Cerebellar nuclear complex (tissue), 1 donor: ENCODE measurements at places on chromosomes 12 and 14.

- peak; percentile 56 for DNase-seq
These were observed at the start of gene C2CD5 for GRCh38 chr12:22544038-22544979. TSS of gene C2CD5 (minus strand) at chr12:22544542. CDS start at chr12:22544150, 392 bp downstream.

DNA sequence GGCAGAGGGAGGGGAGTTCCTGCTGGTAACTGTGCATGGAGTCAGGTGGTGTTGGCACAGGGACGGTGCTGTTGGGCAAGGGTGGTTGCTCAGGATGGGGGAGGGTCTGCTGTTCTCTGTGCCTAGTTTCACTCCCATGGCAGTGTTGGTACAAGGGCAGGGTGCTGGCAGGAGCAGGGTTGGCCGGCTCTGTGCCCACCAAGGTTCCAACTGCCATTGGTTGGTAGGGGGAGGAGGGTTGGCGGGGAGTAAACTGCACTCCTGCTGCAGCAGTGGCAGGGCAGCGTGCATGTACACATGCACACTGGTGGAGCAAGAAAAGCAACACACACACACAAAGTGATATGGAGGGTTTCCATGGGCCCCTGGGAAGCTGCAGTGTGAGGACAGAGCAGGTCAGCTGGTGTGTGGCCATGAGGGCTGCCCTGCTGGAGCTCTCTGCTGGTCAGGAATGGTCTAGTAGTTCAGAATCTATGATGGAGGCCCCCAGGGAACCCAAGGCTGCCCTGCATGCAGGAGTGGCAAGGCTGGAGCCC lies 269.9 kb upstream of the MGAT4C start:
- no peak for DNase-seq

DNA sequence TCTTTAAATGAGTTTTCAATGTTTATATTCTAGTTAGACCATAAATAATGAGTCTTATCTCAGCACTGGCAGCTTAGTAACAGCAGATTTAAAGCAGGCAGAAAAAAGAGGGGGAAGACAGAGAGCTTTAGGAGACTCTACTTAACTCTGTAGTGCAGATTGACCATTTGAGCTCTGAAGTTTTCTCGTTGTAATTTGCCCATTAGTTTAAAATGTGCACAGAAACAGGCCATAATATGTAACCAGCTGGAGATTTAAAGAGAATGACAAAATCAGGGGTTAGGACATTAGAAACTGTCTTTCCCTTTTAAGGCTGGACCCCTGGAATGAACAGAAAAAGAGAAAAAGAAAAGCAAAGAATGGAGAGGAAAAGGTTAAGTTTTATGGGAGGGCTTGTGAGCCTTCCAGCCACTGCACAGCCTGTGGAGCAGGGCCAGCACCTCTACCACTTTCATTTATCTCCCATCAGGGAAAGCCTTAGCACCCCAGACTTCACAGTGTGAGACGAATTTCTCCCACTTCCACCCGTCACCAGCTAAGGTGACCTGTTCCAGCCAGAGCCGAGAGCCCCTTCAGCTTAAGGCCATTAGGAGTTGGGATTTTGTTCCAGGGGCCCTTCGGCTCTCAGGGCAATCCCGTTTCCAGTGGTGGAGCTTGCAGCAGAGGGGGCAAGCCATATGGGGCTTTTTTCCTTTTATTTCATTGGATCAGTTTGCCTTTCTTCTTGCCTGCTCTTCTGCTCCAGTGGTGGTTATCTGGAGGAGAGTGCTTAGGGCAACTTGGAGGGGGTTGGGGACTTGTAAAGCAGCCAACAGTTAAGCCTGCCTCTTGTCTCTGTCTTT lies 8.0 kb downstream of the IL22 start:
- no peak for DNase-seq

DNA sequence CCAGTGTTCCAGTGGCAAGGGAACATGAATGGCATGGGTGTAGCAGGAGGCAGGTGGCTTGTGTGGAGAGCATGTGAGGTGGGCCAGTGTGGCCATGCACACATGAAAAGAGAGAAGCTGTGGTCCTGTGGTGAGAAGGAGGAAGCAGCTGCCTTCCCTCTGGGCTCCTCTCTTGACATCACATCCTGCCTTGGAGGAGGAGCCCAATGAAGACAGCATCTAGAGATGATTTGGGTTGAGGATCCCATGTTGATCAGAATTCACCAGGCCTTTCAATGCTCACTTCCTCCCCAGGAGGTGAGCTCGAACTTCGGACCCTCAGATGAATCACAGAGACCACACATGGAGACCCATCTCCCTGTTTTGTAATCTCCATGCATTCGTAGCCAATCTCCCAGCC lies 82.6 kb downstream of the LRRC74A start:
- no peak for DNase-seq

DNA sequence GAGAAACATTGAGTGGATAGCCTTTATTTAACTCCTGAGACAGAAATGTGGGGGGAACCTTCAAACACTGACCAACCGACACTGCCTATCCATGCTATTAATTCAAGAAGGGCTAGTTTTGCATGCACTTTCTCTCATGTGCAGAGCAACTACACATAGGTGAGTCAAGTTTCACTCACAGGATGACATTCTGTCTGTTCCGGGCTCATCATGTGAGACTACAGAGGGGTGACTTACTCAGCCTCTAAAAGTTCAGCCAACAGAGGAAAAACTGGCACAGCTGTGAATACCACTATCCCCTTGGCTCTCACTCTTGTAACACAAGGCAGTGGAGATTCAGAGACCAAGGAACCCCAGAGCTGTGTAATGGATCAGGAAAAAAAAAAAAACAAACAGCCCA lies 13.3 kb downstream of the BEST3 start:
- DNase-seq, result no peak

DNA sequence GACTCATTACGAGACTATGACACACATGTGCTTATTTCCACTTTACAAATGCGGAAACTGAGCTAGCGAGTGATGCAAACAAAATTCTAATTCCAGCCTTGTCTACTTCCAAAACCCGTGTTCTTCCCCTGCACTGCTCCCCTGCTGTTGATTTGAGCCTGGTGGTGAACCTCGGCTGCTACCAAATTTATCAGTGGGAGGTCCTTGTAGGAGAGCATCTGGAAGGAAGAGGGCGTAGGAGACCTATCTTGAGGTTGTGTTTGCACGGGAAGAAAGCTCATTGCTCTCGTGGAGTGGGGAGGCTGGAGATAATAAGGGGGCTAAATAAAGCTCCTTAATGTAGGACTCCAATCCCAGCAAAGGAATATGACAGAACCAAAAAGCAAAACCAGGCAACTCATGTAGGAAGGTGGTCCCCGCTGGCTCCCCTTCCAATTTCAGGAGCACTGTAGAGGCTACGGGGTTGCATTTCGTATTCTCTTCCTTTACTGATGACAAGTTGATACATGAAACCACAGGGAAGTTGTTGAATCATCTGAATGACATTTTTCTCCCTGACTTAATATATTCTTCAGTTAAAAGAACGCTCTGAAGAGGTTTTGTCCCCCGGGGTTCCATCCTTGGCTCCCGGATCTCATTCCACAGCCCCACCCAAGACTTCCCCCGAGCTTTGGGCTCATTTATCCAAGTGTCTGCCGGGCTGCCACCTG lies 52.6 kb downstream of the FZD10 start:
- DNase-seq, result no peak

- DNase-seq, result no peak
These were observed 15.3 kb upstream of the ADSS1 start for GRCh38 chr14:104708606-104709268.

- no peak for DNase-seq
These were observed 163.5 kb downstream of the AACS start for GRCh38 chr12:125228519-125229260.

- DNase-seq, result no peak
These were observed 10.7 kb downstream of the KANSL2 start for GRCh38 chr12:48671231-48671856.

- no peak for DNase-seq
These were observed 22.4 kb upstream of the LRRC10 start for GRCh38 chr12:69633061-69633460.

DNA sequence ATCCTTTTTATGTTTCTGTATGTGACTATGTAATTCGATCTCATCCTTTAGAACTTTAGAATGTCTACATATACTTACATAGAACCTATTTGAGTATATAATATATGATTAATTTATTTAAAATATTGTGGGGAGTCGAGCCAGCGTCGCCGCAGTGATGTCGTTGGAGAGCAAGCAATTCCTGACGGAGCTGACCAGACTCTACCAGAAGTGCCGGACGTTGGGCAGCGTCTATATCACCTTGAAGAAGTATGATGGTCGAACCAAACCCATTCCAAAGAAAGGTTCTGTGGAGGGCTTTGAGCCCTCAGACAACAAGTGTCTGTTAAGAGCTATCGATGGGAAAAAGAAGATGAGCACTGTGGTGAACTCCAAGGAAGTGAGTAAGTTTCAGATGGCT lies 6.4 kb upstream of the CD27 start:
- no peak for DNase-seq

- DNase-seq, result no peak
These were observed 466.9 kb upstream of the STXBP6 start for GRCh38 chr14:25516838-25517237.

DNA sequence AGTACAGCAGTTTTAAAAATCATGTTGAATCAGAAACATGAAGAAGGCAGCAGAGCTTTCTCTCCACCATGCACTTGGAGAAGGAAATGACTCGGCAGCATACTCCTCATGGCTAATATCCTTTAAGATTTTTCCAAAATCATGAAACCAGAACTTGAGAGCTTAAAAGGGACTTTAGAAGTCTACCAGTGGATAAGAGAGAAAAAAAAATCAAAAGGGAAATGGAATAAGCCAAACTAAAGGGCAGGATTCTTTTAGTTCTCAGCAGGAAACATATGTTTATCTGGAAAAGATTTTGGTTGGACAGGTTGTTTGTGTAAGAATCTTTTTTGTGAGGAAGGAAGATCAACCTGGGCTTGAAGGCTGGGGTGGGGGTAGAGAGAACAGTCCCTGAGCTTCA lies 111.8 kb downstream of the PRKCH start:
- no peak for DNase-seq

DNA sequence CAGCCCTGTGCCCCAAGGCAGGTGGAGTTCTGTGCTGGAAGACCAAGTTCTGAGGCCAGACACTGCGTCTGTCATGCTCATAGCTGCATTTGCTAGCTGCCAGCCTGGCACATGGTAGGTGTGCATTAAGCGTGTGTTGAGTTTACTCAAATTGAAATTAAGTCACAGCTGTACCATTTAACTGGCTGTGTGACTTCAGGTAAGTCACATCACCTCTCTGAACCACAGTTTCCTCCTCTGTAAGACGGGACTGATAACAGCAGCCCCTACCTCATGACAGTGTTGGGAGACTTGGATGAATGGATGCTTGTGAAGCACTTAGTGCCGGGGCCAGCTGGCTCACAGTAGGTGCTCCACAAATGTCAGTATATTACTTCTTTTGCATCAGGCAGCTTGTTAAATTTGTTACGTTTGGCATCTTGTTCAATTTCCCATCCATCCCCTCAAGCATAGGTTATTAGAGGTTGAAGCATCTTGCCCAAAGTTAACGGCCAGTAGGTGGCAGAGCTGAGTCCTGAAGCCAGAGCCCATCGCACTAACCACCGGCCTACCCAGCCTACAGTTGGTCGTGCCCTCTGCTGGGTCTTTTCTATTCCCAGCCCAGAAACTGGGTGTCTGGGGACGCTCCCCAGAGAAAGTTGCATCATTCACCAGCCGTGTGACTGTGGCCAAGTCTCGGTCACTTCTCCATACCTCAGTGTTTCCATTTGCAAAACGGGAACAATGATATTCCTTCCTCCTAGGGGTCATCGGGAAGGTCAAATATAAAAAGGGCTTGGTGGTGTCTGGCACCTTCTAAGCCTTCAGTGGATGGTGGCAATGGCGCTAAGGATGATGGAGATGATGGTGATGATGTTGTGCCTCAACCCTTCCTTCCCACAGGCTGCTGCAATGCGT lies 4.5 kb downstream of the DAO start:
- DNase-seq, result no peak

DNA sequence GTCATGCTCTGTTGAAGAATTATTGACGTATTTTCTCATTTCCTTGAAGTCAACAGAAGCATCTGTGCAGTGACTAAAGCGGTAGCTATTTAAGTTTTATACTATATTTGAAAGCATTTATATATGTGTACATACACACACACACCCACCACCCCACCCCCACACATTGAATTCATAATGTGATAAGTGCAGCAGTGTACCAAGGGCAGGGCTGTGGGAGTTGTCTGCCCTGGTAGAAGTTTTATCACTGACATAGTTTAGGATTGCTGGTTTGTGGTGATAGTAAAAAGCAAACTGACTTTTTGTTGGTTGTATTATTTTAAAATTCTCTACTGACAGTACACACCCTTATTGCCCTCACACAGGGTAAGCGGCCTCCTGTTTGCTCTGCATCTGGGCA lies 39.1 kb downstream of the GAS2L3 start:
- no peak for DNase-seq

GRCh38 chr12:112907415-112908157 lies 824 bp downstream of the OAS1 start:
- DNase-seq, result no peak

DNA sequence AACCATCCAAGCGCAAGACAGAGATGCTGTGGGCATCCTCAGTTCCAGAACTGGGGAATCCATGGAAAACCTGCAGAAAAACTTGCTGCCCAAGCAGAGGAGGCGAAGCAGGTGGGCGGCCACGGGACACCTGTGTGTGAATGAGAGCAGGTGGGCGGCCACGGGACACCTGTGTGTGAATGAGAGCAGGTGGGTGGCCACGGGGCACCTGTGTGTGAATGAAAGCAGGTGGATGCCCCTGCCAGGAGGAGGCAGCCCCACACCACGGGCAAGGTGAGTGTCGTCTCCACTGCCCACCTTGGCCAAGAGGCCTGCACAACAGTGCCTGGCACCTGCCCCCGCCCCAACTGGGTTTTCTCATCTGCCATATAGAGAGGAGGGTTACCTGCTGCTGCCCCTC lies 59.2 kb downstream of the GSC start:
- no peak for DNase-seq

- DNase-seq, result no peak
These were observed 426.2 kb downstream of the IPO8 start for GRCh38 chr12:30269496-30269895.

DNA sequence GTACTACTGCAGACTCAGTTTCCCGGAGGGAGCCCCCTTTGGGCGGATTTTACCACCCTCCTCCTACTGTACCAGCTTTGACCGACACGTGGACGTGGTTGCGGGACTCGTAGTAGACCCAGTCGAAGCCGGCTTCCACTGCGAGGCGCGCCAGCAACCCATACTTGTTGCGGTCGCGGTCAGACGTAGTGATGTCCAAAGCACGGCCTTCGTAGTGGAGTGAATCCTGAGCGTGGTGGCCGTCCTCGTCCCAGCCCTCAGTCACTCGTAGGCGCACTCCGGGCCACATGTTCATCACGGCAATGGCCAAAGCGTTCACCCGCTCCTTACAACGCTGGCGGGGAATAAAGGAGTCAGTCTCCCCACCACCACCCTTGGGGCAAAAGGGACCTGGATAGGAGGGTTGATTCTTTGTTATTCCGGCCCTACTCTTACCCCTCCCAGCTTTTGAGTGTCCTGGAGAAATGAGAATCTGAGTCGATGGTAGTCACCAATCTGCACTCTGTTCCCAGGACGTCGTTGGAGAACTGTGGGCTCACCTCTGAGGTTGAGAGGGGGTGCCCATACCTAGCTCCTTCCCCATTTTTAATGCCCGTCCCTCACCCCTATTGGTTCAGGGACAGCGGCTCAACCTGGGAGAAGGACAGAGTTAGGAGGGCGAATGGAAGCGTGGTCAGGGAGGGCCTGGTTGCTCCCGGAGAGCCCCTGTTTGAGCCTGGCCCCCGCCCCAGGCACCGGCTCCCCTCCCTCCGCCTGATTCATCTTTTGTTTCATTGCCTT lies 3.4 kb downstream of the DHH start:
- no peak for DNase-seq

GRCh38 chr12:14514154-14514842 lies 53.4 kb downstream of the PLBD1 start:
- DNase-seq, result no peak
